ENCODE measurements at places on chromosomes 1 and 21.

GRCh38 chr1:89271341-89272015 is 1.2 kb downstream of the GBP5 start:
- no peak for DNase-seq

DNA sequence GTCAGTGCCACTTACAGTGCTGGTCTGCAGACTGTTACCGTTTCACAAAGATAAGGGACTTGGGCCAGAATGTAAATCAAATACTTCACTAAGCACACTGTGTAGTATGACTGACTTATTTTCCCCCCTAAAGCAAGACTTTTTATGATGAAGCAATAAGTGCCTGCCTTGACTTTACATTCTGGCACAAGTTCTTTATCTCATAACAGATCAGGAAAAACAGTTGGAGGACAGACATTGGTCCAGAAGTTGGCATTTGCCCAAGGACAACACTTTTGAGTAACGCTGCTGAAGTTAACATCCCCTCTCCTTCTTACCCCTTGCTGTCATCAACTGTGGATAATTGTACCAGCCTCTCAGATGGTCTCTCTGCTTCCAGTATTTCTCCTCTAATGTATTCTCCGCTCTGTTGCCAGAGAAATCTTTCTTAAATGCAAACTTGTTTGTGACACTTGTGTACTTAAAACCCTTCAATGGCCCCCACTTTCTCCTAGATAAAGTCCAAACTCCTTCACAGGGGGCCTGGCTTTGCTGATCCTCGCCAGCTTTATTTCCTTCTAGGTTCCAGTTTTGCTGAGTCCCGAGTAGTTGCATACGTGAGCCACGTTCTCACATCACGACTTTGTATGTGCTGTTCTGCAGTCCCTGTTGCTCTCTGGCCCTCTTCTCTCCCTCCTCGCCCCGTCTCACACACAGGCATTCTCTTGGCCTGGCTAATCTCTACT is 45.7 kb downstream of the S1PR1 start:
- peak; percentile 66 for DNase-seq

DNA sequence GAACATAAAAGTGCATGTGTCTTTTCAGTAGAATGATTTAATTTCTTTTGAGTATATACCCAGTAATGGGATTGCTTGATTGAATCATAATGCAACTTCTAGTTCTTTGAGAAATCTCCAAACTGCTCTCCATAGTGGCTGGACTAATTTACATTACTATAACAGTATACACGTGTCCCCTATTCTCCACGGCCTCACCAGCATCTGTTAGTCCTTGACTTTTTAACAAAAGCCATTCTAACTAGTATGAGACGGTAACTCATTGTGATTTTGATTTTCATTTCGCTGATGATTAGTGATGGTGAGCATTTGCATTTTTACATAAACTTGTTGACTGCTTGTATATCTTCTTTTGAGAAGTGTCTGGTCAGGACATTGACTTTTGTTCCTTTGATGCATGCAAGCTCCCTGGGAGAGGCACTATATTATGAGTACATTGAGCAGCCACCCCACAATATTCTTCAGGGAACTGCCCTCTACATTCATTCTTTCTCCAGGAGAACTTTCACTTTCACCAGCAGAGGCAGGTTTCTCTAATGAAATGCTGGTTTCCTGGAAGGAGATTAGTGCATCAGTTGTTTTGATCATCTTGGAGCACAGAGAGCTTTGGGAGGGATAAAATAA is 51.9 kb upstream of the LPGAT1 start:
- no peak for DNase-seq

- no peak for DNase-seq
Observed at GRCh38 chr1:102886638-102887037, 221.7 kb downstream of the COL11A1 start.

DNA sequence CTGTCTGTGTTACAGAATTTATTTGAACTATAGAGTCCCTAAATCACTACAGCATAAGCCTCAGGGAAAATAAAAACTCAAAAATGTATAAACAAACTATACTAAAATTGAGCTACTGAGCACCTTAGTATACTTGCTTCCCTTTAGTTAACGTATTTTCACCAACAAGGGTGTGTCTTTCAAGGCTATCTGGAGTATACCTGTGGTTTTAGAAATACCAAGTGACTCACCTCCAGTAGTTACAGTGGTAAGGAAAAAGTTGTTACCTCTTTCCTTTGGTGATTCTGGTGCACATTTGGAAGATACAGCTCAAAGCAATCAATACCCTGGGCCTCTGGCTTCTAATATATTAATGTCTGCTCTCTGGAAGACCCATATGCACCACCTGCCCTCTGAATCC is 68.0 kb upstream of the C1orf105 start:
- no peak for DNase-seq

- DNase-seq = no peak
Observed at GRCh38 chr21:42650033-42650370, 3.4 kb upstream of the PDE9A start.

GRCh38 chr21:42527489-42528158 is 14.0 kb downstream of the SLC37A1 start:
- no peak for DNase-seq

All from cardiac muscle cell (in vitro differentiated cells and primary cell).